CD4-positive, alpha-beta T cell treated with Interleukin-1 beta for 1 hour (primary cell): ENCODE measurements at places on chromosomes 16 and 17.

- no peak for DNase-seq
These were observed 44.1 kb downstream of the MRC2 start for GRCh38 chr17:62671553-62671952.

- no peak for DNase-seq
These were observed 1.9 kb upstream of the STUB1 start for GRCh38 chr16:678209-678857.

DNA sequence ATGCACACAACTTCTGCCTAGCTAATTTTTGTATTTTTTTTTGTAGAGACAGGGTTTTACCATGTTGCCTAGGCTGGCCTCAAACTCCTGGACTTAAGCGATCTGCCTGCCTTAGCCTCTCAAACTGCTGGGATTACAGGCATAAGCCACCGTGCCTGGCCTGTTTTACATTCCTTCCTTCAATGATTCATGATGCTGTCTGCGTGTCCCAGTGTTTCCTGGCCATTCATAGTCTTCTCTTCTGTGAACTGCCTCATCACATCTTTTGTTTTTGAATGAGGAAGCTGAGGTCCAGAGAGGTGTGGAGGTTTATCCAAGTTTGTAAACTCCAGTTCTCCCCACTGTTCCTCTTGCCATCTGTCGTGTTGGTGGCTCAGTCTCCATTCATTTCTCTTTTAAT is 64.5 kb upstream of the MED9 start:
- no peak for DNase-seq

GRCh38 chr17:76670718-76671122 is 27.2 kb upstream of the ST6GALNAC1 start:
- no peak for DNase-seq

DNA sequence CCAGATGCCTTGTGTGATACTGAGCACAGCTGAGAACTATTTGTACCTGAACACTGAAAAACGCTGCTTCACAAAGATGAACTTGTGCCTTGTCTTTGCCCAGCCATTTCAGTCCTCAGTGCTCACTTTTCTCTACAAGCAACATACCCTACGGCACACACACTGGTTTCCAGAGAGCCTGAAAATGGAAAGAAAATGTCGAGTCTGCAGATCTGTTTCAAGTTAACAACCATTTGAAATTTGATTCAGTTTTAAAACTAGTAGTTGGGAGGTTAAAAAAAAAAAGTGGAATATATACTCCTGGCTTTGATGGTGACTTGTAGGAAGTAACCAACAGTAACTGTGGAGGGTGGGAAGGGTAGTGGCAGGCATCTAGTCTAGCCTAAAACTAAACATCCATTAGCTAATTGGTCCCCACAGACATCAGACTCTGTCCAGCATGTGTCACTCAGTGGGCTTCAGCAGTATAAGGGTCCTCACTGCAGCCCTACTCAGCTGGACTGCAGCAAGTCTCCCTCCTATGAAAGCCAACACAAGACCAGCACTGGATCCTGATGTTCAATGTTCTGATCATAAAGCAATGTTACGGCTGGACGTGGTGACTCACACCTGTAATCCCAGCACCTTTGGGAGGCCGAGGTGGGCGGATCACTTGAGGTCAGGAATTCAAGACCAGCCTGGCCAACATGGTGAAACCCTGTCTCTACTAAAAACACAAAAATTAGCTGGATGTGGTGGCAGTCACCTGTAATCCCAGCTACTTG is 27.1 kb downstream of the ERN1 start:
- no peak for DNase-seq
